ENCODE measurements at places on chromosomes 12 and 14.

DNA sequence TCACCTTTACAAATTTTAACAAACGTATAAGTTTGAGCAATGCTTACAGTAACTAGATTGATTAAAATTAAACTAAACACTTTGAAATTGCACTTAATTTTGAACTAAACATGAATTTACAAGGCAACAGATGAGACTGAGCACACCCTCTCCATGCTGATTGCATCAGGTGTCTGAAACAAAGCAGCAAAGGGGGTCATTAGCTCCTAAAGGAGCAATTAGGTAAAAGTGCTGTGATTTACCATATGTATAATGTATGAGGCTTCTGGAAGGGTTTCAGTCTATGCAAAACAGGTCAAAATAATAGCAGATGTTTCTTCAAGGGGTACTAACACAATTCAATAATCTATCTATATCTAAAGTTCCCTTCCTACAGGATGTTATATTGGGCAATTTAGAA lies 98.8 kb upstream of the LMNTD1 start:
- no peak for DNase-seq

DNA sequence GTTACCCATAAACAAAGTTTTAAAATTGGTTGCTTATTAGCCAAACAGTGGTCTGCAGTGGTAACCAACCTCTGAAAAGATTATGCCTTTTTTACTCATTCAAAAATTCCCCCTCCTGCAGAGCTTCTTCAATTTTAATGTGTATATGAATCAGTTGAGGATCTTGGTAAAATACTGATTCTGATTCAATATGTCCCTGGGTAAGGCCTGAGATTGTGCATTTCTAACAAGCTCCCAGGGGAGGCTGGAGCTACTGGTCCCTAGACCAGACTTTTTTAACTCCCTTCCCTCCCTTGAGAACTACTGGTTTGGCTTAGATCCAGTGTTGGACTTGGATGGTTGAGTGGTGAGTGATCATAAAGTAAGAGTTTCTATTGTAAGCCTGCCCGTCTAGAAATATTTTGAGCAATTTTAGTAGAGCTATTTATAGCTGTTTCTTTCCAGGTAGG lies 90.2 kb downstream of the FUT8 start:
- DNase-seq, result peak; percentile 88

GRCh38 chr14:64279704-64280668 lies 14.2 kb downstream of the ESR2 start:
- no peak for DNase-seq

DNA sequence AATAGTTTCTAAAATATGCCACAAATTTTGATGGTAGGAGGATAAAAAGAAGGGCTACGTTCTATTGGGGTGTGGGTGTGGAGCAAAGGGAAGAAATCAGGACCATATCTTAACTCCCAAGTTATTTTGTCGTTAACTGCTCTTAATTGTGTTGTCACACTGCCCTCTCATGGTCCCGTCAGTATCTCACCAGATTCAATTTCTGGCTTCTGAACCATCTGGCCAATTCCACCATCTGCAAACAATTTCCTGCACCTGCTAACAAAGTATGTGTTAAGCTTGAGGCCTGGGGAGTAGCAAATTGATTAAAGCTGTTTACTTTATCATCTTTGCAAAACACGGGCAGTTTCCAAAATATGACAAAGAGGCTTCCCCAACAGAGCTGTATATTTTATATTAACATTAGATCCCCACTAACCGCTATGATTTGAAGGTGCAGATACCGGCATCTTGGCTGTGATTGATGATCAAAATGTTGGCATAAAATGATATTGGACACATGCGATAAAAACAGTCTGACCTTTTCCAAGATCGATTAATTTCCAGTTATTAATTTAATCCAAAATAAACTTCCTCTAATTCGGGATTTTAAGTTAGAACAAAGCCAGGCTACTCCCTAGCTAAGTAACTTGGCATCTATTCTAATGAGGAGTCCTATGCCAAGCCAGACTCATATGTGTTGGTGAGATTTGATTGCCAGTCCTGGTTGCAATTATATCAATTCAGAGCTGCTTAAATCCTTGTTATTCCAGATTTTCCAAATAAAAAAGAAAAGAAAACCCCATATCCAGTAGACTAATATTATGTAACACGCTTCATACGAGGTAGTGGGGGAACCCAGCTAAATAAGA lies 6.9 kb upstream of the DNM1L start:
- peak; percentile 61 for DNase-seq

DNA sequence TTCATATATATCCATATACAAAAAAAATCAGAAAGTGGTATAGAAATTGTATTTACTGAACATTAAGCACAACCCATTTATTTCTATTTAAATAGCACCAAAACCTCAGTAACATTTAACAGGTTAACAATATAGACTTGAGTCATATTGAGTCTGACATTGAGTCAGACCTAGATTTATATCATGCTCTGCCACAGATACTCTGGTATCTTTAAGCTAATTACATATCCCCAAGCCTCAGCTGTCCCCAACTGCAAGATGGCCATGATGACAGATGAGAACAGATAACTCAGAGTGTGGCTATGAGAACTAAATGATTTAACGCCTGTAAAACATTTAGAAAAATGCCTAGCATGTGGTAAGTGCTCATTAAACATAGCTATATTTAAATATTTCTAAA lies 40.3 kb downstream of the IFNG start:
- no peak for DNase-seq

DNA sequence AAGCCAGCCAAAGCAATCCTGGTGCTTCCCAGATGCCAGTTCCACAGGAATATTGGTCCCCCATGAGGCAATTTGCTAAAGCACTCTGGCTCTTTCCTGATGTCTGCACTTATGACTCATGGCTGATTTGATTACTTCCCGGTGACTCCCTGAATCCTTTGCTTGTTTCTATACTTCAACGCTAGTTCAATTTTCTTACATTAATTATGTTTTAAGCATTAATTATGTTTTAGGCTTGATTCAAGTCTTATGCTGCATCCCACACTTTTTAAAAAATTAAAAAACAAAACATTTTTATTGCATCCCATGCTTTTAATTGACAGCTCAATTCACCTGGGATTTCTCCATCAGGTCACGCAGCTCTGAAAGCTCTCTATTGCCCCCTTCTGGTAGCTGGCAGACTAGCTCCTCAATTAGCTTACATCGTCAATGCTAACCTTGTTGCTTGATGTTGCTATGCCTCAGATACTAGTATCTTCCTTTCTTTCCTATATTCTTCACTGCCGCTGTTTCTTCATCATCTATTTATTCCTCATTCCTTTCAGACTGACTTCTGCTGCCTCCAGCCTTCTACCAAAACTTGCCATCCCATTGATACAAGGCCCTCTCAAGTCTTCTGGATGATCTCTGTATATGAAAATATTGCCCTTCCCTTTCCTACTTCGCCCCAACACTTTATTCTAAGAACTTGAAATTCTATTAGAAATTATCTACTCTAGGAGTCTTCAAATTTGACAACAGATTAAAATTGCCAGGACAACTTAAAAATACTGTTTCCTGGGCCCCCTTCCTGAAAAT lies 32.0 kb downstream of the TSHR start:
- DNase-seq, result peak; percentile 82

GRCh38 chr14:105411017-105411941 lies 8.3 kb upstream of the MTA1 start:
- peak; percentile 70 for DNase-seq

- no peak for DNase-seq
These were observed 69.8 kb downstream of the IFT43 start for GRCh38 chr14:76055330-76055729.

- no peak for DNase-seq
These were observed 55.9 kb upstream of the TSPAN11 start for GRCh38 chr12:30870491-30871265.

DNA sequence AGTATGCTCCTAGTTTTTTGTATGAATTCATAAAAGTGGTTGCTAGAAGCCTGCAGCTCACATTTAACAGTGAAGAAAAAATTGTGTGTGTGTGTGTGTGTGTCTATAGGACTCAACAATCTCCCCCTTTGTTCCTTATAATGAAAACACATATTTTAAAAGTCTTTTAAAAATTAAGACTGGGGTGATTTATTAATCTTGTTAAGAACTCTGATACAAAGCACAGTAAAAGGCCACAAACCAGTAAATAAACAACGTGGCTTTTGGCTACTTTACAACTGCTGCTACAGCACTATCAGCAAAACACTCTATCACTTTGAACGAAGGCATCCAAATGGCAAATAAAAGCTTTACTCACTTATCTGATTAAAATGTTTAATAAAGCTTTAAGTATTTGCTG lies 594 bp upstream of the VCPKMT start:
- DNase-seq, result no peak

- no peak for DNase-seq
These were observed 136.6 kb downstream of the FGD4 start for GRCh38 chr12:32536000-32536345.

- DNase-seq, result peak; percentile 30
These were observed at the start of gene LRCOL1 for GRCh38 chr12:132610051-132610759. TSS of gene LRCOL1 (minus strand) at chr12:132610582. CDS start at chr12:132606251, 4,331 bp downstream.

DNA sequence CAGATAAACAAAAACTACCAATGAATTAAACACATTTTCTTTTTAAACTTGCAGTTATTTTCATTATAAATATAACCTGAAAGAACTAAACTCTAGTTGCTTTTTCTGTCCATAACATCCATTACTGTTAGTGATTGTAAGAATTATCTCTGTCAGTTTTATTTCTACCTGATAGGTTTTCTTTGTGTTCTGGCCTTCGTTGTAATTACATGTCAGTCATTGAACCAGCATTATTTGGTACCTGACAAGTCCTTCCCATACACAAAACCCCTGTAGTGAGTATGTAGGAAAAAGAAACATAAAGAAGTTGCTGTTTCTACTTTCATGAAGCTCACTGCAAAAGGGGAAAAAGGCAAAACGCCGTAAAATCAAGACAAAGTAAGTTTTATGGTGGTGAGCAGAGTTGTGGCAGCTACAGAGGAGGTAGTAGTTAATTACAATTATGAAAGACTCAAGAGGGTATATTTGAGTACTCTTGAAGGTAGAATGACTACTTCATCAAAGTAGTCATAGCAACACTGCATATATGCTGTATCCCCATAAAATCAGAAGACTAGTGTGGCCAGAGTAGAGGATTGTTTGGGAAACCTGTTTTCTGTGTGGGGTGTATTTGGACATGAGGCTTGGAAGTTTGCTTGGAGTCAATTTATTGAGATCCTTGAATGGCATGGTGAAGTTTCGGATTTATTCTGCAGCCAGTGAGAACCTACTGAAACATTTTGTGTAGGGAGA lies 102.8 kb downstream of the SLC5A8 start:
- DNase-seq, result no peak

DNA sequence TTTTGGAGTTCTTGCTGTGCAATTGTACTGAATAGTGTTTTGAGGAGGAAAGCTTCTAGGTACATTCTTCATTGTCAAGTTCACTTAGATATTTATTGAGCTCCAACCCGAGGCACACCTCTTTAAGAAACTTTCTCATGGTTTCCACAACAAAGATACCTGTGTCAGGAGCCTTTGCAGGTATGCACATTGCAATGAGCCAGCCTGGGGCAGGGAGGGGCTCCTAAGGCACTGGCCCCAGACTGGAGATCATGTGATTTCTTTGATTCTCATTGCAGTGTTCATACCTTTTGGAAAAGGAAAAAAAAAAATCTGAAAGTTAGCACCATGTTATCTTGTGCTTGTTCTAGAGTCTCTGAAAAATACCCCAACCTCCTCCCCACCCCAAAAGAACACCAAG lies 80.3 kb downstream of the PRMT8 start:
- no peak for DNase-seq

GRCh38 chr12:57552306-57552651 lies 2.4 kb downstream of the KIF5A start:
- no peak for DNase-seq

DNA sequence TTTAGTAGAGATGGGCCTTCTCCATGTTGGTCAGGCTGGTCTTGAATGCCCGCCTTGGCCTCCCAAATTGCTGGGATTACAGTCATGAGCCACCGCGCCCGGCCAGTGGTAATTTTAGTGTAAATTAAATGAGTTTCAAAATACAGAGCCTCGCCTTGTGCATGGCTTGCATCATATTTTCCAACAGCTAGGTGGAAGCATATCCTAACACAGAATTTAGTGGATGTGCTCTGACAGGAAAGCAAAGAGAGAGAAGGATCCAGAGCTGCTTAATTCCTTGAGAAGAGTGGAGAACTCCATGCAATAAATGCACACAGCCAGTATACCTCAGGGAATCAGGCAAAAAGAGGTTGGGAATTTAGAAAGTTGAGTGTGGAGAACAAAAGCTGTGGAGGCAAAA lies 2.5 kb downstream of the OR6C2 start:
- DNase-seq, result no peak

DNA sequence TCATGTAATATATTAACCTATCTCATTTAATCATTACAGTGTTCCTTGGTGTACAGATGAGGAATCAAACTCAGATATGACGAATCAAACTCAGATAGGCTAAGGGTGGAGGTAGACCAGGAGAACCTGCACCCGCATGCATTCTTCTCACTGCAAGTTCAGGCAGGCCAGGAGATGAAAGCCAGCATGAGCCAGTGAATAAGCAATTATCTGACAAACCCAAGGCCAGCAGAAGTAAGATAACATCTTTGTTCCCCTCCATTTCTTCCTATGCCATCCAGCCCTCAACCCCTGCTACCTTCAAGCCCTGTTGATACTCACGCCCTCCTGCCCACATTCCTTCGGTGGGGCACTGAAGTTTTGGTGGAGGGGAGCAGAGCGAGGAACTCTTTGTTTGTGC lies 152.2 kb downstream of the ETV6 start:
- DNase-seq, result peak; percentile 23

DNA sequence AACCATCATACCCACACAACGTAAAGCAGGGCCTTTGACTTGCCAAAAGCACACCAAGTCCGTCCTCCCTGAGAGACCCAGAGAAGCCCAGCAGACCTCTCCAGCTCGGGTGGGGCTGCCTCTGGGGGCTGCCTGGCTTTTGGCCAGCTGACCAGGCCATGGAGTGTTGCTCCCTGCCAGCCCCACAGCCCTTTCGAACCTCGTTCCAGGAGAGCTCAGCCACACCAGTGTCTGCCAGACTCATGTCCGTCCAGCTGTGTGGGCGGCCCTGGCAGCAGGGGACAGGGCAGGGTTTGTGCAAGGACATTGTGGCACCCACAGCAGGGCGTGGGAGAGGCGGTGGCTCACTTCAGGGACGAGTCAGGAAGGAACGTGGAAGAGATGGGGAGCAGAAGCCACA lies 22.6 kb upstream of the IRF2BPL start:
- no peak for DNase-seq

DNA sequence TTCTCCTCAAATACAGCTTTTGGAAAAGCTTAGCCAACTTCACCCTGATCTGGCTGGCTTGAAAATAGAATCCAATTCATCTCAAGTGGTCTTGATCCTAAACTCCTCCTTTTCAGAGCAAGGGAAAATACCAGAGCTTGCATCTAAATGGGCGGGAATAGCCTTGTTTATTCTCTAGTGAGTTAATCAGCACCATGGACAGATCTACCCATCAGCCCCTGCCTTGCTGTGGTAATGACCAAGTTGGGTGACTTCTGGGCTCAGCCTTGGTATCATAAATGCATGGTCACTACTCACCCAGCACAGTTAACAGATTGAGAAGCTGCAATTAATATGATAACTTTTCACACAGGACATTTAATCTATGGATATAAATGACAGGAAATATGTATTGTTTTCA lies 196.6 kb downstream of the GLT1D1 start:
- DNase-seq, result no peak

DNA sequence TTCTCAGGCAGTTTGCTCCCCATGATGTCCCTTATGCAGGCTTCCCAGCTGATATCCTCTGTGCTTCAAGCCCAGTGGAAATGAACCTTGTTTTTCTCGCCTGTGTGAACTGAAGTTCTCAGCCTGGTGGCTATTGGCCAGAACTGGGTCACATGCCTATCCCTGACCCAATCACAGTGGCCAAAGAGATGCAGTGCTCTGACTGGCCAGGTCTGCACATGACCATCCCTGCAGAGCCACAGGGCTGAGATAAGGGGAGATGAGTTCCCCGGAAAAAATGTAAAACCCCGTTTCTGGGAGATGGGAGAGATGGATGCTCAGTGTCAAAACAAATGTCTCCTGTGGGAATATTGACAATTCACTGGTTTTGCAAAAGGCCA lies 34.7 kb upstream of the FZD10 start:
- DNase-seq, result no peak
